ENCODE measurements at places on chromosomes 2 and 18. TPM values are rescaled to one million over a fixed set of nuclear protein-coding genes. Genes with fewer than 3 reads are reported as not detected.

DNA sequence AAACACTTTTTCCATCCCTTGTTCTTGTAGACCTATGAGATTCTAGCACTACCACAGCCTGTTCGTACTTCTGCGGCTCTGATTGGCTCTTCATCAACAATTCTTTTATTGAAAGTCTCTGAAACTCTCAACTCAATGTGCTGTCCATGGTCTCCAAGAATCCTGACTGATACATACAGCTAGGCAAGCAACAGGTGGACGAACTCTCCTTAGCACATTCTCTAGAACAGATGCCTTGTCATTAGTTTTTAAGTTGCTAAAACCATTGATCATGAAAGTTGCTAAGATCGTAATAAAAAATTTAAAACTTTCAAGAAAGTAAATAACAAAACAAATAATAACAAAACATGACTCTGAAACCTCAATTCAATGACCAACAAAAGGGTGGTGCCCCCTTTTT is 210.5 kb downstream of the EPHA4 start:
- DNase-seq = no peak

The ZBTB7C gene
- under 0.01 TPM for total RNA-seq

GRCh38 chr2:169778446-169778845 is 20.2 kb upstream of the SSB start:
- DNase-seq = no peak

The RIT2 gene
- total RNA-seq = not detected

DNA sequence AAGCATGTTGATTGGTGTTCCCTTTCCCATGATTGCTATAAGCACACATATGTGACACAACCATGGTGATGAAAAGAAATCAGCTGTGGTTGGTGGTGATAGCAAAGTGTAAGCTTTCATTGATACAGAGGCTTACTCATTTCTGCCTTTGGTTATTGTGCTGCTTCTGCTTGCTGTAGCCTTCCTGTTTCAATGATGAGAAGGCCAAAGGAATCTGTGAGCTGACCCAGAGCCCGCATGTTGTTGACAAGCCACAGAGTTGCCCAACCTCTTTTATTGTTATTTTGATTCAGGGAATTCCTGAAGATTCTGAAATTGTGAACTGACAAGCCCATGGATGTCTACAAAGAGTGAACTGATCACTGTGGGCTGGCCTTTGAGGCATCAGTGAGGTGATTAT is 164.4 kb downstream of the TMEFF2 start:
- DNase-seq = no peak

GRCh38 chr2:77578354-77578753 is 56.2 kb upstream of the LRRTM4 start:
- DNase-seq = no peak

The SULT1C4 gene
- 76.7 TPM for total RNA-seq

GRCh38 chr18:6331872-6332271 is 82.8 kb downstream of the L3MBTL4 start:
- DNase-seq = no peak

The TUBA4B gene
- total RNA-seq = not detected

The NR4A2 gene
- 0.17 TPM for total RNA-seq

DNA sequence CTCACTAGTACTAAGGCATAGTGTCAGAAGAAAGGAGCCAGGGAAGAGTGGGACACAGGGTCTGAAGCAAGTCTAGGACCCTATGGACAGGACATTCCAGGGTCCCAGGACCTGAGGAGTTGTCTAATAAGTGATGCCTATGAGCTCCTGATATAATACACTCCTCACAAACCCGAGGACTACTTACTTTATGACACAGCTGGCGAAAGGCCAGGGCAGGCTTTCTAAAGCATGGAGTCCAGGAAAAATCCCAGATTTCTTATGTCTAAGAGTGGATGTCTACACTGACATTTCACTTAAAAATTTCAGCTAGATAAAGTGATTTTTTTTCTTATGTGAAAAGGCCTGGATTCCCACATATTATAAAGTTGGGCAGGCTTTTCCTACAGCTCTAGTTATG is 502.2 kb upstream of the SETBP1 start:
- no peak for DNase-seq

The CREG2 gene
- 1.4 TPM for total RNA-seq

DNA sequence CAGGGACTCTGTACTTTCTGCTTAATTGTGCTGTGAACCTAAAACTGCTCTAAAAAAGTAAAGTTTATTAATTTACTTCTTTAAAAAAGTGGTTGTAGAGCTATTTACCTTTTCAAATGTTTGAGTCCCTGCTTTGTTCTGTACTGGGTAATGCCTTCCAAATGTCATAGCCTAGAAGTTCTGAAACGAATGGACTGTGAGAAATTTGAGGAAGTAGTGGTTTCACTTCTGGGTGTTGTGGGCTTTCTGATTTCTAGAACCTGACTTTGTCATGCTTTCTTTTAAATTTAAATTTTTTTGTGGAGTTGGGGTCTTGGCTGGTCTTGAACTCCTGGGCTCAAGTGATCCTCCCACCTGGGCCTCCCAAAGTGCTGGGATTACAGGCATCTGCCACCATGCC is 44.6 kb downstream of the SMAD4 start:
- DNase-seq = no peak

The BIN1 gene
- total RNA-seq = 34.4 TPM

The VIL1 gene
- total RNA-seq = not detected

The IL36G gene
- not detected for total RNA-seq

The NDUFB3 gene
- total RNA-seq = 82.0 TPM

Measured in dermis blood vessel endothelial cell (primary cell).